Testis (tissue), 5 donors: ENCODE measurements at places on chromosomes 12 and 14.
A peak's percentile ranks its signal among the peaks of the same experiment; 100 is the strongest.

DNA sequence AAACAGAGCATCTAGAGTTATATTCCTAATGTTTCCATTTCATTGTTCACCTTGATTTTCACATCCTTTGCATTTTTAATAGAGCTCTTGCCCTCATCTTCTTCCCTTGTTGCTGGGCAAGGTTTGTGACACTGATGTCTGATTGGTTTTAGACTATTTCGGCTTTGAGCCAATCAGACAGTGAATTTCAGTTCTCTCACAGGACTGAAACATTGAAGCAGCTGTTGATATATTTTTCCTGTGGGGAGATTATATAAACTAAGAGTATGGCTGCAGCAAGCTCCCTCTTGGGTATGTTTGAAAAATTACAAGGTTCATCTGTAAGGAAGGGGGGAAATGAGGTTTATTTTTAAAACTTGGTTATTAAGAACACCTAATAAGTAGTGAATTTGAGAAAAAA, 51.2 kb downstream of the ATF7IP start:
- no peak for DNase-seq

- DNase-seq, result no peak
Measured at GRCh38 chr14:35747379-35747778, 61.7 kb downstream of the RALGAPA1 start.

- DNase-seq, result no peak
Measured at GRCh38 chr12:75909714-75910656, 121.6 kb downstream of the PHLDA1 start.

GRCh38 chr12:116480210-116480810, 78.9 kb upstream of the MAP1LC3B2 start:
- no peak for DNase-seq

DNA sequence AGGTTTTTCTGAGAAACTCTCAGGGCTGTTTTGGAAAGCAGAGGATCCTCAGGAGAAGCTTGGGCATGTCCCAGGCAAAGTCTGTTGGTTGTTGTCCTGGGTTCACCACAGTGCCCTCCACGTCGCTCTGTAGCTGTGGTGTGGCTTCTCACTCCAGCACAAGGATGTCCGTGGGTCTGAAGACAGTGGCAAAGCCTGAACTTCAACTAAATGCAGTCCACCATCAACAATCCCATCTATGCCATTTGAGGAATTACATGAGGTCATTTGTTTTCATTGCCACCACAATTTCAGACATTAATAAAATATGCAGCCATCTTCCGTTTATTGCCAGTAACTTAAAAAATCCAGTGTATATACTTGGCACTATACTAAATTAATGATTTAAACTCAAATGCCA, 272.1 kb downstream of the LRIG3 start:
- DNase-seq, result no peak

GRCh38 chr14:59406454-59407245, 58.5 kb downstream of the GPR135 start:
- DNase-seq, result peak; percentile 33

DNA sequence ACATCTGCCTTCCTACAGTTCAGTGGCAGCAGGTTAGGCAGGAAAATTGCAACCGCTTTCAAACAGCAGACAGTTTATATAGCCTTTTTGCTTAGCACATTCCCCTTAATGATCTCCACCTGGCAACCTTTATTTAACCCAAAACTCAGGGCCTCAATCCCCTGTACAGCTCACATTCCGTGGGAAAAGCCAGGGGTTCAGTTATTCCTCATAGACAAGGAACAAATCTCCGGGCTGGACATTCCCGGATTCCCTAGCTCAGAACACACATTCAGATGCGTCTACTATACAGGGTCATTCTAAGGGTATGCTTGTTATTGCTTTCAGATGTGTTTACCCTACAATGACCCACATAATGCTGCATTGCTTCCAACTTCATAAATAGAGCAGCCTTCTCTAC, 73.8 kb upstream of the DCN start:
- DNase-seq, result no peak
